ENCODE measurements at places on chromosomes 2 and 18. TPM values are rescaled to one million over a fixed set of nuclear protein-coding genes. Genes with fewer than 3 reads are reported as not detected.

- H3K4me3 ChIP-seq: no peak overlapping the region
- DNase-seq: no peak
- peaks cover 99% of the 10 kb centered on the region for H3K27me3 ChIP-seq
- H3K36me3 ChIP-seq: no peaks in the 10 kb centered on the region
Observed at GRCh38 chr2:60536746-60537145, 16.7 kb downstream of the BCL11A start.

The RIT2 gene
- not detected for total RNA-seq

GRCh38 chr18:2914185-2914880 lies 67.5 kb downstream of the EMILIN2 start:
- peaks cover under 1% of the 10 kb centered on the region for H3K36me3 ChIP-seq
- H3K4me1 ChIP-seq: peaks cover 18% of the 10 kb centered on the region
- DNase-seq: no peak
- H3K27me3 ChIP-seq: no peaks in the 10 kb centered on the region
- H3K4me3 ChIP-seq: no peak overlapping the region

DNA sequence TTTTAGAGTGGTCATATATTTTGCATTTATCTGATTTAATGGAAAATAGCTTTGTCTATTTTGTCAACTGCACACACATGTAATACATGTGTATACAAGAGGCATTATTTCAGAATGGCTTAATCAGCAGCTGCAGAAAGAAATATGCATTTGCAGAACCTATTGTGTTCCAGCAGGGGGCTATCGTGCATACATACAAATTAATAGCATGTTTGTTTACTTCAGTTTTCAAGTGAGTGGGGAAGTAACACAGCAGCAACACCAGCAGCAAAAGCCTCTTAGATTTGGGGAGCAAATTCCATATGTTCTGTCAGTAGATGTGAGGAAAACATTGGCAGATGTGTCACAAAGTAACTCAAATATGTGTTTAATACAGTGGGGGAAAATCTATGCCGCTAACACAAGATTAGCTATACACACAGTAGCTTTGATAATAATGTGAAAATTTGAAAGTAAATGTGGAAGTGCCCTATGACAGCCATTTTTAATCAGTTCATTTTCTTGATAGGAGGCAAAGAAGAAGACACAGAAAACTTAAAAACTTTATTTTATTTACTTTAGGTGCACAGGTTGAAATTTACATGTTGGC lies 218.1 kb downstream of the WDR7 start:
- H3K4me3 ChIP-seq: no peak overlapping the region
- no peaks in the 10 kb centered on the region for H3K36me3 ChIP-seq
- H3K4me1 ChIP-seq: peaks cover 23% of the 10 kb centered on the region
- peaks cover 15% of the 10 kb centered on the region for H3K27me3 ChIP-seq
- H3K27ac ChIP-seq: no peak overlapping the region

The IL36RN gene
- total RNA-seq: not detected

GRCh38 chr18:2412281-2412680 lies 159.0 kb downstream of the METTL4 start:
- no peak for DNase-seq
- no peak overlapping the region for H3K4me3 ChIP-seq
- H3K4me1 ChIP-seq: no peaks in the 10 kb centered on the region
- no peaks in the 10 kb centered on the region for H3K36me3 ChIP-seq
- H3K27ac ChIP-seq: no peak overlapping the region
- no peaks in the 10 kb centered on the region for H3K27me3 ChIP-seq

The OR6B2 gene
- not detected for total RNA-seq

- H3K36me3 ChIP-seq: peaks cover 17% of the 10 kb centered on the region
- no peak for DNase-seq
- no peaks in the 10 kb centered on the region for H3K4me1 ChIP-seq
- no peak overlapping the region for H3K27ac ChIP-seq
- H3K27me3 ChIP-seq: no peaks in the 10 kb centered on the region
Observed at GRCh38 chr2:159546716-159547430, 69.5 kb downstream of the BAZ2B start.

GRCh38 chr2:168499500-168499899 lies 43.4 kb downstream of the CERS6 start:
- no peaks in the 10 kb centered on the region for H3K27me3 ChIP-seq
- no peak overlapping the region for H3K4me3 ChIP-seq
- H3K36me3 ChIP-seq: peaks cover 20% of the 10 kb centered on the region
- no peak overlapping the region for H3K27ac ChIP-seq
- DNase-seq: no peak

GRCh38 chr2:216389570-216389969 lies 17.3 kb upstream of the MARCHF4 start:
- H3K36me3 ChIP-seq: no peaks in the 10 kb centered on the region
- no peak for DNase-seq
- no peak overlapping the region for H3K27ac ChIP-seq
- peaks cover 5% of the 10 kb centered on the region for H3K27me3 ChIP-seq
- no peak overlapping the region for H3K4me3 ChIP-seq

- no peak for DNase-seq
- H3K27me3 ChIP-seq: no peaks in the 10 kb centered on the region
- H3K4me1 ChIP-seq: peaks cover 22% of the 10 kb centered on the region
- peaks cover 11% of the 10 kb centered on the region for H3K36me3 ChIP-seq
- peak overlapping the region; percentile 22 for H3K27ac ChIP-seq
Observed at GRCh38 chr2:152648336-152648735, 68.9 kb downstream of the PRPF40A start.

- peaks cover 6% of the 10 kb centered on the region for H3K4me1 ChIP-seq
- H3K4me3 ChIP-seq: no peak overlapping the region
- no peak for DNase-seq
- H3K36me3 ChIP-seq: no peaks in the 10 kb centered on the region
Observed at GRCh38 chr18:13530033-13530878, 196.1 kb downstream of the FAM210A start.

- DNase-seq: no peak
- peaks cover 59% of the 10 kb centered on the region for H3K4me1 ChIP-seq
- H3K27ac ChIP-seq: no peak overlapping the region
- no peak overlapping the region for H3K4me3 ChIP-seq
- peaks cover 3% of the 10 kb centered on the region for H3K36me3 ChIP-seq
Observed at GRCh38 chr2:239231231-239232194, 169.3 kb downstream of the HDAC4 start.

GRCh38 chr2:86293612-86294011 lies 43.8 kb downstream of the REEP1 start:
- H3K4me3 ChIP-seq: no peak overlapping the region
- no peaks in the 10 kb centered on the region for H3K27me3 ChIP-seq
- no peak overlapping the region for H3K27ac ChIP-seq
- peaks cover 3% of the 10 kb centered on the region for H3K4me1 ChIP-seq
- DNase-seq: no peak
- H3K36me3 ChIP-seq: no peaks in the 10 kb centered on the region

GRCh38 chr2:56981554-56981953 lies 797.8 kb downstream of the CCDC85A start:
- H3K27ac ChIP-seq: no peak overlapping the region
- no peak overlapping the region for H3K4me3 ChIP-seq
- H3K4me1 ChIP-seq: no peaks in the 10 kb centered on the region
- H3K36me3 ChIP-seq: no peaks in the 10 kb centered on the region
- H3K27me3 ChIP-seq: no peaks in the 10 kb centered on the region

The MYO3B gene
- total RNA-seq: not detected

GRCh38 chr2:73818296-73818695 lies 10.5 kb upstream of the STAMBP start:
- no peak for DNase-seq
- no peak overlapping the region for H3K27ac ChIP-seq

DNA sequence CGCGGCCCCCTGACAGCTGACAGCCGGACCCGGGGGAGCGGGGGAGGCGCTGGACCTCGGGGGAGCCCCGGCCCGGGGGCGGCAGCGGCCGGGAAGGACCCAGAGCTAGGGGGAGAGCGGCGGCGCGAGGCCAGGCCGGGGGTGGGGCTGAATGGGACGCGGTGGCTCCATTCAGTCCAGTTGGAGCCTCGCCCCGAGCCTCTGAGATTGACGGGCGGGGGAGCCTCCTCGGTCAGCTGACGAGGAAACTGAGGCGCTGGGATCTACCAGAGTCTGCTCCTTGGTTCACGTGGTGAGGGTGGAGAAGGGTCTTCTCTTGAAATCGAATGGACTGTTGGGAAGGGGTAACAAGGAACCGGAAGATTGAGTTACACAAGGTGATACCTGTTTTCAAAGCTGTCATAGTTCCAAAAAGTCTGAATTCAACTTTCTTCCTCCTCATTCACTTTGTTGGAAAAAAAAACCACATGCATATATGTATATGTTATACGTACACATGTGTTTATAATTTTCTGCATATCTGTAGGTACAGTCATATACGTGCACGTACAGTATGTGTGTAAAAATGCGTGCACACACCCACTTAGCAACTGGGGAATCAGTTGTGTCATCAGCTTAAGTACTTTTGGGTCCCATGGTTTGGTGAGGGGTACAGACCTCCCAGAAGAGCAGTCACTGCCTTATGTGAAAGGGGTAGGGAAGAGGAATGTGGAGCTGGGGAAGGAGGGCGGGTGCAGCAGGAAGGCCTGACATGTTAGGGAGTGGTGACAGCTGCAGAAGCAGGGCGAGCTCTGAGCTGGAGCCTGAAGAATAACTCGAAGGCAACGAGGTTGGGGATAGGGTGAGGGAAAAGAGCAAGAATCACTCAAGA lies 628 bp downstream of the PPP1R7 start:
- DNase-seq: no peak
- peak overlapping the region; percentile 97 for H3K4me3 ChIP-seq
- no peaks in the 10 kb centered on the region for H3K36me3 ChIP-seq
- H3K4me1 ChIP-seq: peaks cover 45% of the 10 kb centered on the region
- no peaks in the 10 kb centered on the region for H3K27me3 ChIP-seq

DNA sequence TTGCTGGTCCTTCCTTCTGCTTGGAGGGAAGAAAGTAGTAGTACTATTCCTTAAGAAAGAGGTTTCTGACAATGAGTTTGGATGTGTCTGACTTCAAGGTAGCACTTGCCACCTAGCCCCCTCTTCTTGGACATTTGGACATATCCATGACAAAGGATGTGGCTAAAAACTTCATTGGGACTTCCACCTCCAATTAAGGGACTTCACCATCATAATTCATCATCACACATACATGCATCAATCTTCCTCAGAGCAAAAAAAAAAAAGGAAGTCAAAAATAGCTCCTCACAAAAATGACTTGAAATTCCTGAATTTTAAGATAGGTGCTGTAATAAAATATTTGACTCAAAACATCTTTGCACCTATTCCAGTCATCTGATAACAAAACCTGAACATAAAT lies 23.4 kb upstream of the PEX13 start:
- DNase-seq: no peak
- no peak overlapping the region for H3K27ac ChIP-seq
- H3K4me1 ChIP-seq: no peaks in the 10 kb centered on the region

The MROH2A gene
- total RNA-seq: not detected

DNA sequence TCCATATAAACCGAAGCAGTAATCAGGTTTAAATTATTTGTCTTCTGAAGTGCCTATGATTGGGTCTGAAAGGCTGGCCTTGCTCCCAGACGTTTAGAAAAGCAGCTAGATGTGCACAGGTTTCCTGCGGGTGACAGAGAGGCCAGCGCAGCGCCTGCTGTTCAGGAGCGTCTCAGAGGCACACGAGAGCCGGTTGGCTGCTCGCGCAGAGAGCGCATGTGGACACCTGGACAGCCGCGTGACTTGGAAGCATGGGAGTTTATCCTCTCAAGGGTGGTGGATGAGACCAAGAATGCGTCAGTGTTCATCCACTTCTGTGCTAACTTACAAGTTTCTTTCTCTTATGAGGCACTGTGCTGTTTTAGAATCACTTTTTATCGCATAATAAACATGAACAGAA lies 303.7 kb downstream of the PTGR3 start:
- peaks cover 9% of the 10 kb centered on the region for H3K4me1 ChIP-seq
- H3K4me3 ChIP-seq: no peak overlapping the region
- H3K27me3 ChIP-seq: no peaks in the 10 kb centered on the region
- H3K36me3 ChIP-seq: no peaks in the 10 kb centered on the region

The OTOS gene
- total RNA-seq: not detected

The IL36A gene
- not detected for total RNA-seq

DNA sequence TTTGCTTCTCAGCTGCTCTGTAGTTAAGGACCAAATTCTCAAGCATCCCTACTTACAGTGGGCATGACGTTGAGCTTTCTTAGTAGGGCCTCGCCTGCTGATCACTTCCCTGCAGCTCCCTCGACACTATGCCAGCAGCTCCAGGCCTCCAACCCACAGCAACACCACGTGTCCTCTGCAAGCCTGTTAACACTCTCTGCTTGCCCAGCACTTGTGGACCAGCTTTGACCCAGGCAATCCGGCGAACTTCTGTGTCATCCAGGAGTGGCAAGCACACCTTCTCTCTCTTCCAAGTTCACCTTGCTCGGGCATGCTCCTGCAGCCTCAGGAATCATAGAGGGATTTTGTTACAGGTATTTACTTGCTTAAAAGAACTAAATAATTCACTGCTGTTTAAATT lies 138.6 kb upstream of the FHL2 start:
- H3K36me3 ChIP-seq: no peaks in the 10 kb centered on the region
- no peaks in the 10 kb centered on the region for H3K4me1 ChIP-seq
- H3K27me3 ChIP-seq: peaks cover 3% of the 10 kb centered on the region
- H3K4me3 ChIP-seq: no peak overlapping the region
- H3K27ac ChIP-seq: no peak overlapping the region

DNA sequence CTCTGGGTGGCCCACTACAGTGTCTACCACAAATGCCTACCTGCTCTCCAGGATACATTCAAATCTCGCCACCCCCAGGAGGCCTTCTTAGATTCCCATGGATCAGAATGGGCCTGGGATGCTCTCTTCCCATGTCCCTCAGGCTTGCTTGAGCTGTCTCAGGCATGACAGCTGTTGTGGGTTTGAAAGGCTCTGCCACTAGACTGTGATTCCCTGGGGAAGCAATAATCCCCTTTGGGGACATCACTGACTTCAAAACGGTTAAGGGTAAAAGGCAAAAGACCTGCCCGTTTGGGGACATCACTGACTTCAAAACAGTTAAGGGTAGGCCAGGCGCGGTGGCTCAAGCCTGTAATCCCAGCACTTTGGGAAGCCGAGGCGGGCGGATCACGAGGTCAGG lies 35.8 kb upstream of the ZNF516 start:
- no peaks in the 10 kb centered on the region for H3K27me3 ChIP-seq
- H3K27ac ChIP-seq: no peak overlapping the region
- H3K4me3 ChIP-seq: no peak overlapping the region

DNA sequence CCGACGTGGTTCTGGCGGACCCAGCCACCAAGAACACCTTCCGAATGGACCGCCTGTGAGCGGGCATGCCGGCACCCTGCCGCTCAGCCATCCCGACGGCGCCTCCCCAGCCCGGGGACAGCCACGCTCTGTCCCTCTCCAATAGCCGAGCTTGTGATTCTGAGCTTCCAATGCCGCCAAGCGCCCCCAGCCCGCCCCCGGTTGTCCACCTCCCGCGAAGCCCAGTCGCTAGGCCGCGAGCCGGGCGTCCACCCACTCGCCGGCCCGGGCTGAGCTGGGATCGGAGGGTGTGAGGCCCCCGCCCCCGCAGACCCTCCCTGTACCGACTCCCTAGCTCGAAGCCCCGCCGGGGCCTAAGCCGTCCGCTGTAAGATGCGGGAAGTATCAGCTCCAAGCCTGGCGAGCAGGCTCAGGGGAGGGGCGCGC lies 1195.1 kb upstream of the CHAC2 start:
- H3K36me3 ChIP-seq: peaks cover 9% of the 10 kb centered on the region
- H3K27me3 ChIP-seq: no peaks in the 10 kb centered on the region
- no peaks in the 10 kb centered on the region for H3K4me1 ChIP-seq
- H3K27ac ChIP-seq: no peak overlapping the region
- no peak for DNase-seq
- H3K4me3 ChIP-seq: no peak overlapping the region

The APLF gene
- total RNA-seq: 6.9 TPM
